SJCRH30 (cell line): ENCODE measurements at places on chromosomes 6 and 20. TPM values are rescaled to one million over a fixed set of nuclear protein-coding genes. Genes with fewer than 3 reads are reported as not detected.

The RFX6 gene
- not detected in 2 replicates for total RNA-seq

The VWA7 gene
- 0.28 and 0.34 TPM in 2 replicates for total RNA-seq

The GGTLC1 gene
- total RNA-seq, result not detected in 2 replicates

The WDR46 gene
- 54.6 and 61.5 TPM in 2 replicates for total RNA-seq

DNA sequence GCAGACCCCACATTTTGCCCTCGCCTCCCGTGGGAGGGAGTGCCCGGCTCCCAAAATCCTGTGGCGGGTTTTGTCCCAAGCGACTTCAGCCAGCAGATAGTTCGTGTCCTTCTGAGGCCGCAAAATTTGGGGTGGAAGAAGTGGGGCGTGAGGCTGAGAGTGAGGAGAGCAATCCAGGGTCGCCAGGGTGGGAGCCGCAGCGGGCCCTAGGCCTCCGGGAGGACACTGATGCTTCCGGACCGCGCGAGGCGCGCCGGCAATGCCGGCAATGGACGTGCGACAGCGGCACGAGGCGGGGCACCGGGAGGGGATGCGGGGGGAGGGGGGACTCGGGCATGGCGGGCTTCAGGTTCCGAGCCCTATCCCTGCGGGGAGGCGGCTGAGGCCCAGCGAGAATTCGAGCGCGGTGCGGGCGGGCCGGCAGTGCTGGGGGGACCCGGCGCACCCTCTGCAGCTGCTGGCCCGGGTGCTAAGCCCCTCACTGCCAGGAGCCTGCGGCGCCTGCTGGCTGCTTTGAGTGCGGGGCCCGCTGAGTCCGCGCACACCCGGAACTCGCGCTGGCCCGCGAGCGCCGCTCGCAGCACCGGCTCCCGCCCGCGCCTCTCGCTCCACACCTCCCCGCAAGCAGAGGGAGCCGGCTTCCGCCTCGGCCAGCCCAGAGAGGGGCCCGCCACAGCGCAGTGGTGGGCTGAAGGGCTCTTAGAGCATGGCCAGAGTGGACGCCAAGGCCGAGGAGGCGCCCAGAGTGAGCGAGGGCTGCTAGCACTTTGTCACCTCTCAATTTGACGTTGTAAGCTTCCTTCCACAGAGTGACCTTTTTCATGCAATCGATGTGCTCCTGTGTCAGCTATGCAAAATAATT, 143.8 kb downstream of the LPA start:
- peak; percentile 86 for DNase-seq

- peak; percentile 18 for DNase-seq
These were observed 157.7 kb upstream of the MMS22L start for GRCh38 chr6:97440590-97441176.

DNA sequence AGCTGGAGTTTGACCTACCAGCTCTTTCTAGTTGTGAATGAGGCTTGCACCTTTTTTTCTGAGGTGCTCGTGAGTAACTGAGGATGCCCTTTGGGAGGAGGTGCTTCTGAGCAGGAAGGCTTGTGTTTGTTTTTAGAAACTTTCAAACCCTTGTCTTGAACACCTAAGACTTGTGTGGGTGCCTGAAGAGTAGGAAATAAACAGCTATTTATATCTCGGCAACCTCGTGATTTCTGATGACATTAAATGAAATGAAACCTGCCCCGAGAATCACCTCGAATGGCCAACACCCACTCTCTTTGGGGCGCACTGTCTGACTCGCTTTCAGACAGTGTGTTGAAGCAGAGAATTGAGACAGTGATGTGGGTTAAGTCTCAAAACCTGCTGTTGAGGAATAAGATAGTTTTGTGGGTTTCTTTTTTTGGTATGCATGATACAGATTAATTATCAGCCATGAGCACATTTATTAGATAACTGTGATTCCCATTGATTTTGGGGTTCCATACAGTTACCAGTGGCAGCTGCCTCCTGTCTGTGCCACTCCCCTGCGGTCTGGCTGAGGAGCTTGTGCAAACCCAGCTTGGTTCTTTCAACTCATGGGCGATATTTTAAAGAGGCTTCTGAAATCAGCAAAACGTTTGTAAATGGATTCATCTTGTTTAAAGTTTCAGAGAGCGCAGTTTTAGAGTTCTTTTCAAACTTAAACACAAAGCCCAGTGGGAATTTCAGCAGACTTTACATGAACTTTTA, 8.4 kb downstream of the IRF4 start:
- DNase-seq, result no peak

DNA sequence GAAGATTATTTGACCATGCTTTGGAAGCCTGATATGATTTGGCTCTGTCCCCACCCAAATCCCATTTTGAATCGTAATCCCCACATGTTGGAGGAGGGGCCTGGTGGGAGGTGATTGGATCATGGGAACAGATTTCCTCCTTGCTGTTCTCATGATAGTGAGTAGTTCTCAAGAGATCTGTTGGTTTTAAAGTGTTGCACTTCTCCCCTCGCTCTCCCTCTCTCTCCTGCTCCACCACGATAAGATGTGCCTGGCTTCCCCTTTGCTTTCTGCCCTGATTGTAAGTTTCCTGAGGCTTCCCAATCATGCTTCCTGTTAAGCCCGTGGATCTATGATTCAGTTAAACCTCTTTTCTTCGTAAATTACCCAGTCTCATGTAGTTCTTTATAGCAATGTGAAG, 21.7 kb upstream of the FAM217A start:
- DNase-seq, result no peak

DNA sequence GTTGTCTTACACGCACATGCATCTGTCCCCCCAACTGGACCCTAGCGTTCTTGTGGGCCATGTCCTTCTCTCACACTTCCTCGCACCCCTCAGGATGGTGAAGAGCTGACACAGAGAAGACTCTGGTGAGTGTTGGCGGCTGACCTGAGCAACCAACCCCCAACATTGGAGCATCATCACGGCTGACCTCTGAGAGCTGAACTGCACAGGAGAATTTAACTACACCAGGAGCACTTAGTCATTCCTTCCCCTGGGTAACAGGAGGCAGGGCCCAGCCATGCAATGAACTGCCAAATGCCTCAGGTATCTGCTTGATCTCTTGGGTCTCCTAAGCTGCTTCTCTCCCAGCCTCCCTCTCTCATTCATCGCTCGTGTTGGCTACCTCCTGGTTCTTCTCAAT, 88.5 kb downstream of the PSMG4 start:
- no peak for DNase-seq

DNA sequence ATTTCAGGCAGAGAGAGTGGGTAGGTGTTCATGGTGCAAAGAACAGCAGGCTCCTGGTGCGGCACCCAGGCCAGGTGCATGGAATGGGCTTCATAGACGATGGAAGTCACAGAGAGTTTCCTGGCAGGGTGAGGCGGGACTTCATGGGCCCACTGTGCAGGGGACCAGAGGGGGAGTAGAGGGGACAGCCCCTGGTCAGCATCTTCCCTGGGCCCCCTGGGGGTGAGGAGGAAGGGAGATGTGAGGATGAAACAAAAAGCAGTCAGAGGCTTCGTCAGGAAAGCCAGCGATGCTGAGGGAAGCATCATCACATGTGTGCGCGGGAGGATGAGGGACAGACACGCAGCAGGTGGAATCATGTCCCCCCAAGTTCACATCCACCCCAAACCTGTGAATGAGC, 2.4 kb upstream of the THBS2 start:
- no peak for DNase-seq

- no peak for DNase-seq
These were observed 36.3 kb downstream of the CDH4 start for GRCh38 chr20:61288331-61288784.

GRCh38 chr6:97705568-97705967, 422.6 kb upstream of the MMS22L start:
- no peak for DNase-seq

- no peak for DNase-seq
These were observed 8.1 kb upstream of the CCN5 start for GRCh38 chr20:44707018-44707579.

DNA sequence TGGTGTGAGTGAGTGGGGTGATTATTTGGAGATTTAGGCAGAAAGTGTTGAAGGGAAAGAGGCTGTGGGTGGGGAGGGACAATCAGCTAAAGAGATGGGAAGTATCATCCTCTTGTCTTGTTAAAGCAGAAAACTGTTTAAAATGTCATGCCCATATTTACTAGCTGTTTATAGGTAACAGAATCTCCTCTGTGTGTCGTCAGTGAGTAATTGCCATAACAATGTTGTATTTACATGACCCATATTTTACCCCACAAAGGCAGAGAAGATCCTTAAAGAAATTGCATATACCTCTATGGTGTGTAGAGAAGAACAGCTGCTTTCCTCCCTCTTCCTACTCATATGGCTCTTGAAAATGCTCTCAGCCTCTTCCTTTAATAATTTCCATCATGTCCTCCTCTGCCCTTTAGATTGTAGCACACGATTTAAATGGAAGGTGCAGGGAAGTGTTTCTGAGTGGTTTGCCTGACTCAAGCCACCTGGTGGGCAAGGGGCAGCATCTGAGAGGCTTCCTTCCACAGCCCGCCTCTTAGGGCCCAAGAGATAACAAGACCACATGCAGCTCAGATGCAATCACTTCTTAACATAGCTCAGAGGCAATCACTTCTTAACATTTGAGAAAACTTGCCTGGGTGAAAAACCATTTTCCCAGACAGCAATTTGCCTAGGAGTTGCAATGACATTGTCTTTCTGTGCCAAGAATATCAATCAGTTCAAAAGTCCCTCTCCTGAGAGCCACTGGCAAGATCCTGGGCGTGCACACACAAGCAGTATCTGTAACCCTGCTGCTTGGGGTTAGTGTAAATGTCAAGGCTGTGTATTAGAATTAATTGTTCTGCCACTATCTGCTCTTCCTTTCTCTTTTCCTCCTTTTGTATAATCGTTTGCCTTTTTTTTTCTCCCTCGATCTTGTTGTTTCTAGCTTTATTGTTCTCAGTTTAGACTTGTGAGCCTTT, 44.1 kb upstream of the EDN1 start:
- no peak for DNase-seq

DNA sequence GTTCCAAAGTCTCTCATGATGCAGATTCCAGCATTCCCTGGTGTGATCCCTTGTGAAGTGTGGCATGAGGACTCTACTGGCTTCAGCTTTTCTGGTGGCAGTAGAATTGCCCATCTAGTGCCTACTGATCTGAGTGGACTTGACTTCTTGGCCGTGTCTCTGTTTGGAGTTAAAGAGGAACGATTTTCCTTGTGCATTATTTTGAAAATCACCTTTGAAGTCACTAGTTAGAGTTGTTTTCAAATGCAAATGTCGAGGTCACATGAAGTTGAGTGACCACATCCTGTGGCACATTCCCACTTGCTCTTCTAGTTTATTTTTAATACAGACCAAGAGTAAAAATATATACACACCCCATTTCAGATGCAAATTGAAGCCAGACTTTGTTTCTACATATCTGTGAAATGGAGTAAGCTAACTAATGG, 270.7 kb upstream of the TAB2 start:
- DNase-seq, result no peak

DNA sequence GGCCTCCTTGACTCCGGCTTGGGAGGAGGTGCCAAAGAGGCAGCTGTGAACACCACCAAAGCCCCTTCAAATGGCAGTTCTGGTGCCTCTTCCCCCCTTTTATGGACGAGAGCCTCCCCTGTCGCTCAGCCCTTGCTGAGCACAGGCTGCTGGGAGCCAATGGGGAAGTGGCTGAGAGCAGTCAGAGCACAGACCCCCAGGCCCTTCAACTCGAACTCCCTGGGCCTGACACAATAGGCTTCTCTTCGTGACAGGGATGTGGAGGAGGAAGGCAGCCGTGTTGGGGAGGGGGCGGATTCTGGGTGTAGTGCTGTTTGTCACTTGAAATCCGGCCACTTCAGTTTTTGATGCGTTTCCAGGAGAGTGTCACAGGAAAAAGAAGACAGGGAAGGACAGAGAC, at the start of gene PDYN:
Gene PDYN, minus strand, starts transcription at position 73 of the 400 bp plus-strand sequence. CDS start 10,974 bp downstream, outside the sequence.
- no peak for DNase-seq

GRCh38 chr6:27592481-27593199, 119.7 kb upstream of the ZNF184 start:
- peak; percentile 18 for DNase-seq

- DNase-seq, result no peak
These were observed 258.1 kb upstream of the PTCHD4 start for GRCh38 chr6:48369100-48369499.

DNA sequence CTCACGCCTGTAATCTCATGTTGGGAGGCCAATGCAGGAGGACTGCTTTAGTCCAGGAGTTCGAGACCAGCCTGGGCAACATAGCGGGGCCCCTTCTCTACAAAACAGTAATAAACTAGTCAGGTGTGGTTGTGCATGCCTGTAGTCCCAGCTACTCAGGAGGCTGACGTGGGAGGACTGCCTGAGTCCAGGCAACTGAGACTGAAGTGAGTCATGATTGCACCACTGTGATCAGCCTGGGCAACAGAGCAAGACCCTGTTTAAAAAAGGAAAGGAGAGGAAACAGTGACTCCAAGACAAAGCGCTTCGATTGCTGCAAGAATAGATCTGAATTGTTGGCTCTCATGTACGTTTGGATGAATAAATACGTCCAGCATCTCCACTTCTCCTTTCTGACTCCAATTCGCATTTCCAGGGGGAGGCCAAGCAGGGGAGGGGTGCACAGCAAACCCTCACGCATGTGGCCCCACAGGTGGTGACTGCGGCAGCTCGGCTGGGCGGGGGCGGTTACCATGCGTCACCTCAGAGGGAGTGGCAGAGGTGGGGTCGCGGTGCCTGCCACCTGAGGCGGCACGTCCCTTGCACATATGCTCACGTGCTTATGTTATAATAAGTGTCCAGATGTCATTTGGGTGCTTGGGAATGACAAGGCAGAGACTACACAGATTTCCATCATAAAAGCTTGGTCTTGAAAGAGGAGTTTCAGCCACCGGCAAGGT, 95.1 kb upstream of the MPC1 start:
- no peak for DNase-seq
